8988T (cell line): ENCODE measurements at places on chromosomes 1 and 21.

- no peak for DNase-seq
Measured at GRCh38 chr1:112396653-112397471, 848 bp downstream of the CTTNBP2NL start.

GRCh38 chr1:14037101-14037847 lies 337.3 kb downstream of the PRDM2 start:
- no peak for DNase-seq

GRCh38 chr1:114322734-114323133 lies 169.1 kb upstream of the SYT6 start:
- no peak for DNase-seq

DNA sequence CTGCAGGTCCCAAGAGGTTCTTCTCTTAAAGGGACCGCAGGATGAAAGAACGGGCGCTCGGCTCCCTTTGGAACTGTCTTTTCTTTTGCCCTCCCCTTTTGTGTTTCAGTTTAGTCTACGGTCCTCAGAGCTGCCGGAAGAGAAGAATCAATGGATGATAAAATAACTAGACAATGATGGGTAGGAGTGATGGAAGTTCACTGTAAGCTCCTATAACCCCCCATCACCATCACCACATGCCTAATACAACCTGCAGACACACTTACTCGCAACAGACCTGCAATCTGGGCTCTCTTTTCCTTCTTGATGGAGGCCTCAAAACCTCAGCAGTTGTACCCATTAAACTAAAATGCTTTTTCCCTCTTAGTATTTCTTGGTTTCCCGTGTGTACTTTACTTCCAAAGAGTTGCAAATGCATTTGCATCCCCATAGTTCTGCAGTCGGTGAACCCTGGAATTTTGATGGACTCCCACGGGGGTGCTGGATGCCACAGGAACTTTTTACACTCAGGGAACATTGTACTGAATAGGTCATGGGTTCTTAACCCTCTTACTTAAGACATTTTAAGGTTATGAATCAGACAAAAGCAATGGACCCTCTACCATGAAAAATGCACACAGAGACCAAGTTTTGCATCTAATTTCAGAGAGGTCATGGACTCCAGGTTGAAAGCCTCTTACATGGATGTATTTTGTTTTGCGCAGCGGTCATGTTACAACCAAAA lies 633 bp upstream of the RFX5 start:
- no peak for DNase-seq

GRCh38 chr21:25079053-25079452 lies 528.2 kb downstream of the MRPL39 start:
- no peak for DNase-seq

- no peak for DNase-seq
Measured at GRCh38 chr21:33948096-33948950, 32.7 kb upstream of the ATP5PO start.

GRCh38 chr1:1971017-1971416 lies 32.6 kb downstream of the CFAP74 start:
- DNase-seq = no peak

GRCh38 chr1:175172503-175172902 lies 20.1 kb downstream of the KIAA0040 start:
- no peak for DNase-seq

DNA sequence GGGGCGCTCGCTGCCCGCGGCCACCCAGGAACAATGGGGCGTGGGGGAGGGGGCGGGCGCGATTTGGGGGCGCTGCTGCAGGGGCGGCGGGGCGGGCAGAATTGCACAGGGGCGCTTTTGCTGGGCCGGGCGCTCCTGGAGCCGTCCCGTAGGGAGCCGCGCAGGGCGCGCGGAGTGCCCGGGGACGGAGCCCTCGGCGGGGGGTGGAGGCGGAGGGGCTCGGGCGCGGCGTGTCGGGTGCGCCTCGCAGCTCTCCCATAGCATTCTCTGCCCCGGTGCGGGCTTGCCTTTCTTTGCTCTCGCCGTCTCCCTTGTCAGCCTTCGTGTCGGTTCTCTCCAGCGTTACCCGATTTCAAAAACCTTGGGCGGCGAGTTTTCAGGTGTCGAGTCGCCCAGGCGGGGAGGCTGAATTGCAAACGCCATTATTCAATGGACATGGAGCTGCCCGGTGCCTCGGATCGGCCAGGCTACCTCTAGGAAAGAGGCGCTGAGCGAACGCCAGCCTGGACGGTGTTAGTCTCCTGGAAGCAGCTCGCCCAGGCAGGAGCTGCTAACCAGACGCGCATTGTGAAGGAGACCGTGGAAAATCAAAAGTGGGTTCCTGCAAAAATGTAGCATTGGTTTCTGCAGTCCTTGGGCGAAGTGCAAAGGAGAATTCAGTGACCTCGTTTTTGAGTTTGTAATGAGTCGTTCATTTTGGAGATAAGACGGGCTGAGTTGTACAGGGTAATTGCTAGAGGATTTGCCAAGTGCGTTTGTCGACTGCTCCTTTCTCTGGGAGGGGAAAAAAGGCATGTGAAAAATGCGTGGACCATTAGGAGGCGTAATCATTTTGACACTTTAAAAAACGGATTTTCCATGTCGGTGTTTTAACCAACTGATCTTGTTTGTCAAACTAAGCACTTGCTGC lies 626 bp downstream of the CXADR start:
- no peak for DNase-seq

DNA sequence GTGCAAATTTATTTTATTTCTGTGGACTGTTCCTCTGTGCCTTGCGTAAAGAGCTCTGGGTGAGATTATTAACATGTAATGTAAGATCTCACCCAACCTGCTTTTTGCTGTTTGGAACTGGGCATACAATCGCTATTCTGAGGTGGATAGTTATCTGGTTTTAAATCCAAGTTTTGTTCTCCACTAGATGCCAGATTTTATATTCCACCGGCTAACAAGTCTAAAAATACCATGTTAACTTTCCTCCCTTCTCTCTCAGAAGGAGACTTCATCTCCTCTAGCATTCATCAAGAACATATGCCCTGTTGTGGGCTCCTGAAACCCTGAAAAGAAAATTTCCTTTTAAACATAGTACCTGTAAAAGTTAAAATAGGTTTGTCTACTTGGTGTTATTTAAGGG lies 56.4 kb downstream of the C1orf21 start:
- DNase-seq = no peak

GRCh38 chr1:207703712-207704111 lies 48.1 kb upstream of the CD46 start:
- no peak for DNase-seq
